ENCODE measurements at places on chromosomes 3 and 15. TPM values are rescaled to one million over a fixed set of nuclear protein-coding genes. Genes with fewer than 3 reads are reported as not detected.

Gene SKOR1
- 1.1 TPM for total RNA-seq

Gene FANCD2OS
- not detected for total RNA-seq

Gene ADGRG7
- total RNA-seq, result not detected

Gene GOLGA8S
- not detected for total RNA-seq

Gene CSPG4
- total RNA-seq, result 268 TPM

Gene CERS3
- not detected for total RNA-seq

Gene DAPK2
- 3.3 TPM for total RNA-seq

Measured in A375 (cell line).